ENCODE measurements at places on chromosomes 3 and 15. TPM values are rescaled to one million over a fixed set of nuclear protein-coding genes. Genes with fewer than 3 reads are reported as not detected.

Gene OR5K2
- total RNA-seq, result not detected

Gene ATP2B2
- total RNA-seq, result not detected

Gene CACNA1D
- 0.14 TPM for total RNA-seq

Gene FAM81A
- 0.18 TPM for total RNA-seq

Gene PRICKLE2
- 59.9 TPM for total RNA-seq
